CD4-positive, alpha-beta memory T cell (primary cell): ENCODE measurements at places on chromosomes 2 and 18.

DNA sequence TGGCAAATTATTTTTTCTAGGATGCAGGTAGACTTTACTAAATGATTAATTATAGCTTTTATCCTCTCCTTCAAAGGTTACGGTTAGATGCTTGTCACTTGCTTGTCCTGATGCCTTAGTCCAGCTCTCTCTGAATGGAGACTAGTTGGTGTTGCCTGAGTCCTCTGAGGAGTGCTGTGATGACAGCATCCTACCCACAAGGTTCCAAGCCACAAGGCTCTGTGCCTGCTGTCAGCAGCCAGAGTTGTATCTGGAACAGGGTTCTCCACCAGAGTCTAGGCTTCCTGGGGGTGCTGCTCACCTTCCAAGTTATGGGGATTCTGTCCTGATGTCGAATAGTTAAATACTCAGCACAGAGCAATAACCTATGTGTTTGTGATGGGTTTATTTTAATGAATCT is 125.7 kb downstream of the GALNT1 start:
- no peak for DNase-seq

DNA sequence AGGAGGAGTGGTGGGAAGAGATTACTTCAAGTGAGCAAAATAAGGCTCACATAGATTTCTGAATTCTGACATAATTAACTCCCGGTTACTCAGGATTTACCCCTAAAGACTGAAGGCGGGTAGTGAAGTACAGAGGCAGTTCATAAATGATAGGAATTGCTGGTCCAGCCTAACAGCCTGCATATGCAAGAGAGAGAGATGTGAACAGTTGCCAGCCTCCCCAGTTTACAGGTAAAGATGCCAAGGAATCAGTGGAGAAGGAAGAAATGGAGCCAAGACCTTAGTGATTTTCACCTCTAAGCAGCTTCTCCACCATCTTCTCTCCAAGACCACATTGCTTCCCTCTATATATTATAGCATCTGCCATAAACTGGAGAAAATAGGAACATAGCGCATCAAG is 91.8 kb upstream of the THUMPD2 start:
- no peak for DNase-seq

GRCh38 chr2:237182422-237183123 is 96.9 kb downstream of the COPS8 start:
- no peak for DNase-seq

- no peak for DNase-seq
Measured at GRCh38 chr2:9750224-9751215, 92.8 kb upstream of the TAF1B start.

- DNase-seq: peak; percentile 9
Measured at GRCh38 chr2:229715895-229716507, 1.6 kb upstream of the DNER start.

DNA sequence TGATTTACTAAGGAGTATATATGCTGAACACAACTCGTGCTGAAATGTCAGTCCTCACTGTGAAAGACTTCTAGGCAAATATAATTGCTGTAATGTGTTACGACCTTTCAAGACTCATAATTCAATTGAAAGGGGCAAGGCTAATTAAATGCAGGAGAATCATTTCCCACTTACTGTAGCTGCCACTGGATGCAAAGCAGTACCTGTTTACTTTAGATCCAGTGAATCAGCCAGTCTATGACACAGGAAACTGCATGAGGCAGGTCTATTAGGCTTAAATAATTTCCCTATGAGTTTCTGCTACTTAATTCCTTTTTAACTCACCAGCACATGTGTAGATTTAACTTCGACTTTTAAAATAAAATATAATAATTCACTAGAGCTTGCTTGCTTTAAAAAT is 125.6 kb downstream of the CTNNA2 start:
- no peak for DNase-seq

- no peak for DNase-seq
Measured at GRCh38 chr18:36126668-36127067, 2.5 kb downstream of the SLC39A6 start.

DNA sequence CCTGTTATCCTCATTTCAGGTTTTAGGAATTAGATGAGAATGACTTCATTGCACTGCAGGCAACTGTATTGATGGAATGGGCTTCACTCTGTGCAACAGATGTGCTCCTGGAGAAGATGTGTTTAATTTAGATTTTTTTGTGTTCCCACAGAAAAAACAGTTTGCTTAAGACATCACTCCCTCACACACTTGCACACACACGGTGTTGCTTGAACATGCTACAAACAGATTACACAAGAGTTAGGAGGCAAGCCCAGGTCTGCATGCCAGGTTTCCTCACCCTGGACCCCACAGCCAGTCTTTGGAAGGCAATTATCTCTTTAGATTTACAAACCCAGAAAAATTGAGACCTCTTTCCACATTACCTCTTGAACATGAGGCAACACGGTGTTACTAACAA is 93.7 kb upstream of the KLHL29 start:
- DNase-seq: no peak

DNA sequence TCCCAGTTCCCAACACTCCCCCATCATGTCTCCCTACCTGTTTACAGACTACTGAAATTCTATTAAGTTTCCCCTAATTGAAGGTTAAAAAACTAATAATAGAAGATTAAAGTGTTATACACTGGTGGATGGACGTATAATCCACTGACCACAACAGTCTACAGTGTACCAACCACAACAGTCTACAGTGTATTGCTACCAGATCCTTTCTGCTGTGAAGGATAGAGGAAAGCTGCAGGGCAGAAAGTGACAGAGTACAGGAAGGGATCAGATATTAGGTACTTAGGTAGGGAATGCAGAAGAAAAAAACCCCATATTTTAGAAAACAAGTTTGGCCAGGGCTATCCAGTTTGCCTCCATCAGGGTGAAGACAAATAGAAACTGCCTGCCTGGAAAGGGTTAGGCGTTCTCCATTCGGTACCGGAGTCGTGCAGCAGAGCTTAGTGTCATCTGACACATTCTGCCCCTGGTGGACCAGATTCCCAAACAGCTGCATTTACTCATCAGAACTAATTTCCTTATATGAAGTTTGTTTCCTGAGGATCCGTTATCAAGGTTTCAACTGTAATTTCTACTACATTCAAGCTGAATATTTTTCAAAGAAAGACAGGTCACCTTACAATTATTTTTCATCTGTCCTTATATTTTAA is 49.9 kb downstream of the KLF7 start:
- DNase-seq: no peak

DNA sequence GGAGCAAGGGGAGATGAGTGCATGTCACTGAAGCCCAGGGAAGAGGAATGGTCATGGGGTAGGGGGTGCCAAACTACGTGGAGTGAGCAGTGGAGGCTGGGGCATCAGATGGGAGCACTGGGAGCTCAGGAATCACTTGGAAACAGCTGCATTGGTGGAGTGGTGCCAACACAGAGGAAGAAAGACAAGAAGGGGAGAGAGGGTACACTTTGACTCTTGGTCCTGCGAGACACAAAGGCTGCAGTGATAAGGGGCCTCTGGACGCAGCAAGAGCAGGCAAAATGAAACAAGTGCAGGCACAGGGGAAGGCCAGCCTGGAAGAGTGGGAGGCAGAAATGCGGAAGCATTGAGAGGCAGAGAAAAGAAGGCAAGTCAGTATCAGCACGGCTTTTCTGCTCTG is 134.7 kb upstream of the SMIM21 start:
- DNase-seq: no peak

DNA sequence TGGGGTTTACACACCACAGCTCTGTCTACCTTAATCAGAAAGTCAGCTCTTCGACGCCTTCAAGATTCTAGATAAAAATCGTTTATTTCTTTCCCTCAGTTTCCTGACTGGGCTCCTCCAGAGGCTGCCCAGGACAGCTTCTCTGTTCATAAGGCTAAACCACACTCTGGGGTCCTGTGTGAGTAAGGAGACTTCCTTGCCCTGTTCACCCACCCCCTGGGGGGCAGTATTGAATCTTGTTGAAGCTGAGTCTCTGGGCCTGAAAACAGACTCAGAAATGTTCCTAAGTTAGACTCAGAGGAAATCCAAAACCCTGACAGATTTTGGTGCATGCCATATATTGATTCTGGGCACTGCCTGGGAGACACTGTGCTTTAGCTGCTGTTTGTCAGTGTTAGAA is 43.0 kb downstream of the G6PC2 start:
- DNase-seq: no peak

- no peak for DNase-seq
Measured at GRCh38 chr18:48929212-48929612, 21.6 kb downstream of the SMAD7 start.

DNA sequence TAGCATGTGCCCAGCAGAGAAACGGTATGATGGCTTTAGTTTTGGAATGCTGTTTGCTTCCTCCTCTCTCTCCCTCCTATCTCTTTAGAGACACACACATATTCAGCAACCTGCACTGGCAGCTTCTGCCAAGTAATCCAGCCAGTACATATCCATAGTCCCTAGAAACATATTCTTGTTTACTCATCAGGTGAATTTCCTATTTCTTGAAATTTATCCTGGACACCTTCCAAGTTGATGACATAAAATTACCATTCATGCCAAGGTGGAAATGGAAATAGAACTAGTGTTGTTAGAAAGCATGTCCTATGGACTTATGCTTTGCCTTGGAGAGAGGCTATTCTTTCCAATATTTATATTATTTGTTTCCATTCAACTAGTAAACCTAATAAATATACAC is 50.9 kb upstream of the RGPD4 start:
- DNase-seq: no peak

GRCh38 chr2:100237770-100238169 is 84.5 kb downstream of the LONRF2 start:
- no peak for DNase-seq

DNA sequence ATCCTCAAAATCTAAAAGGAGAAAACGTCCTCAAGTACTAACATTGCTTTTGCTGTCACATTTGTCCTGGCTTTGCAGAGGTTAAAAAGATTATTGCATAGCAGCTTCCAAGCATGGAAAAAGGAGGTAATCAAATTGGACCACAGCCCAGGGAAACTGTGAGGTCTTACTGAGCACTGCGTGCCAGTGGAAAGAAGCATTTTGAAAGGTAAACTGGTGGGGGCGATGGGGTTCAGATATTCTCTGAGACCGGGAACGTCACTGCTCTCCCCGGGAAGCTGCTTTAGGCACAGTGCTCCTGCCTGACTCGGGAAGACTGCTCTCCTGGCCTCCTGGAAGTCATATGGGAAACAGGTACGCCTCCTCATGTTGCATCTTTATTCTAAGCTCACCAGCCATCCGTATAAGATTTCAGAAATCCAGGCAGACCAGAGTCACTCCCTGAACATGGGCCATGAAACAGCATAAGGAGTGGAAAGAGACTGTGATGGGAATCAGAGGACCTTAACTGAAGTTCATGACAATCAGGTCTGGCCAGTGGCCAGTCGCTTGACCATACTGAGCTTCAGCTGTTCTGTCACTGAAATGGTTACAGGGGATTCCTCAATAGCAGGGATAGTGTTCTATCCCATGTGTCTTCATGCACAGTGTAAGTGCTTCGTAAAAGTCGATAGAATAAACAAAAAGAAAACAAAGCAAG is 284.1 kb downstream of the TRIB2 start:
- no peak for DNase-seq

GRCh38 chr2:167863377-167863776 is 384.0 kb downstream of the STK39 start:
- no peak for DNase-seq
